ENCODE measurements at places on chromosomes 12 and 14.
A peak's percentile ranks its signal among the peaks of the same experiment; 100 is the strongest.

- no peak for DNase-seq
Observed at GRCh38 chr14:23364164-23365035, 572 bp downstream of the EFS start.

DNA sequence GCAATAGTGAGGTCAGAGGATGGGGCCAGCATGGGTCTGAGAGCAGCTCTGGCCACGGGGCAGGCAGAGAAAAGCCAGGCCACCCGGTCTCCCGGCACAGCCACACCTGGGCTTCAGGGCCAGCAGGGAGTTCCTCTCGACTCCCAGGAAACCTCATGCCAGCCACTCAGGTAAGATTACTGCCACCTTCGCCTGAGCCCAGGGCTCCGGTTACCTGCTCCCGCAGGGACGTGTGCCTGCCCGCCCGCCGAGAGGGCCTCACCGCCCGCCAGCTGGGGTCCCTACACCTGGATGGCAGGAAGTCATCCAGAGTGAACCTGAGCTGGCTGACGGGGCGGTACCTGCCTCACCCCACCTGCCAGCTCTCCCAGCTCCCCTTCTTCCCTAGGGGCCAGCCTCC is 7.3 kb downstream of the JAG2 start:
- no peak for DNase-seq

DNA sequence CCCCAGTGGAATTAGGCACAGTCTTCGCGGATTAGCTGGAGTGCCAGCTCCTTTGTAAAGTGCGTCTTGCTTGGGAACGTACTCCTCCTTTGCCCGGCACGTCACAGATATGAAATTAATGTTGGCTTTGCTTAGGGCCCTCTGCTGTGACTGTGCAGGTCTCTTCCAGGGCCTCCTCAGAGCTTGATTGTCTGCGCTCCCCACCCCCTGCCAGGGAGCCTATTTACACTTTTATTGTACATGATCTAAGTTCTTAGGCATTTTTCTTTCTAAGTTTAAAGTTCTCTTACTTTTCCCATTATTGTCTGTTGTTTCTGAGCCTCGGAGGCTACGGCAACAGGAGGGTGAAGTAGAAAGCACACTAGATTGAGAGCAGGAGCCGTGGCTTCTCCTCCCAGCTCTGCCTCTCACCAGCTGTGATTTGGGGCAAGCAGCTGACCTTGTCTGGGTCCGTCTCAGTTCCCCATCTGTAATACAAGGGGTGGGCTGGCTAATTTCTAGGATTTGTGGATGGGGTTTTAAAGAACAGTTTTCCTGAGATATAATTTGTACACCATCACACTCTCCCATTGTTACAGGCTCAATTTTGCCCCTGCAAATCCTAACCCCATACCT is 81.8 kb downstream of the TSPAN9 start:
- DNase-seq: no peak

GRCh38 chr12:13373131-13373530 is 176.6 kb downstream of the EMP1 start:
- no peak for DNase-seq

- DNase-seq: peak; percentile 13
Observed at GRCh38 chr14:53956427-53957201, at the start of gene BMP4. TSS of gene BMP4 (minus strand) at chr14:53956825. CDS start at chr14:53952222, 4,603 bp downstream.

DNA sequence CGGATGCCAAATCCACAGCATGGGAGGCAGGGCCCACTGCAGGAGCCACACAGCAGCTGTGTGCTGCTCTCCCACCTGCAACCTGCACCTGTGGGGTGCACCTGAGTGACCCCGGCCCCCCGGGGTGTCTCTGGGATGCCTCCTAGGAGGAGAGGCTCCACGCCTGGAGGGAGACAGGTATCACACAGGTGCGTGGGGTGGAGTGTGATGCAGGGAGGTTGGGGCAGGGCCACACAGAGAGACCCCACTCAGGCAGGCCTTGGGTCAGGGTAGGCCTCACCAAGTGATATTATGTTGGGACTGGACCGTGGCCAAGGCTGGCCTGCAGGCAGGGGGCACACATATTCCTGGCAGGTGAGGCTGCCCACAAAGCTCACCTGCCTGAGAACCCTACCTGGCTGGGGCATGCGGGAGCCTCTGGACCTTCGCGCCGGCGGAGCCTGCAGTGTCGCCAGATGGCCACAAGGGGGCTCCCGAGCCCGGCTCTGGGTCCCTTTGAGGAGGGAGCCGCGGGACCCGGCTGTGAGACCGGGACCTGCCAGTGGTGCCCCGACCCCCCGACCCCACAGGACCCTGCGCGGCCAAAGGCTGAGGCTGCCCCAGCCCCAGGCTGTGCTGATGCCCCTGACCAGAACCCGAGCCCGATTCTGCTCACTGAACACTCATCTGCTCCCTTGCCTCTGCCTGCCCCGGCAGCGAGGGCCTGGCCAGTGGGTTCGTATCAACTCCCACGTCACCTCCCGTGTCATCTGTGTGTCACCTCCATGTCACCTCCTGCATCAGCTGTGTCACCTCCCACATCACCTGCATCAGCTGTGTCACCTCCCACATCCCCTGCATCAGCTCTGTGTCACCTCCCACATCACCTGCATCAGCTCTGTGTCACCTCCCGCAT is 11.4 kb downstream of the TMEM121 start:
- DNase-seq: peak; percentile 80

GRCh38 chr14:73142216-73142615 is 5.9 kb downstream of the PSEN1 start:
- DNase-seq: no peak

DNA sequence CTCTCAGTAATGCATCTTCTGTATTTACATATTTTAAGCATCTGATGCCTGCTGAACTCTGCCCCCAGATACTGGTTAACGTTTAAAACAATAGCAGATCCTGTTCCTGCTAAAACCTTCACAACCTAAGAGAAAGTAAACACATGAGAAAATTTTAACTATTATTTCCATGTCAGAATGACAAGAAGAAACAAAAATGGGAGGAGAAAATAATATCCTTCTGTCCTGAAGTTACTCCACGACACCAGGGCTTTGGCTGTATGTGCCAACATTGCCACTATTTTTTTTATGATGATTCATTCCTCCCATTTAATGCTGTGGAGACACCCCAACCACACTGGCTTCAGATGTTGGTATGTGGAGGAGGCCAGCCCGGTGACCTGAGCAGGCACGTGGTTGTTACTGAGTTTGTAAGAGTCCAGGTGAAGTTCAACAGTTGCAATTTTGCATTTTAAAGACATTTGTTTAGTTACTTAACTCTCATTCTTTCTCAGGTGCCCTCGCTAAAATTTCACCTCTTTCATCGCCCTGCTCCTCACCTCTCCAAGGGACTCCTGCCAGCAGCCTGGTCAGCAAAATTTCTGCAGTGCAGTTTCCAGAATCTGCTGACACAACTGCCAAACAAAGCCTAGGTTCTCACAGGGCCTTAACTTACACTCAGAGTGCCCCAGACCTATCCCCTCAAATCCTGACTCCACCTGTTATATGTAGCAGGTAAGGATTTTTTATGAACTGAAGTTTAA is 65.5 kb upstream of the SLCO1C1 start:
- no peak for DNase-seq

DNA sequence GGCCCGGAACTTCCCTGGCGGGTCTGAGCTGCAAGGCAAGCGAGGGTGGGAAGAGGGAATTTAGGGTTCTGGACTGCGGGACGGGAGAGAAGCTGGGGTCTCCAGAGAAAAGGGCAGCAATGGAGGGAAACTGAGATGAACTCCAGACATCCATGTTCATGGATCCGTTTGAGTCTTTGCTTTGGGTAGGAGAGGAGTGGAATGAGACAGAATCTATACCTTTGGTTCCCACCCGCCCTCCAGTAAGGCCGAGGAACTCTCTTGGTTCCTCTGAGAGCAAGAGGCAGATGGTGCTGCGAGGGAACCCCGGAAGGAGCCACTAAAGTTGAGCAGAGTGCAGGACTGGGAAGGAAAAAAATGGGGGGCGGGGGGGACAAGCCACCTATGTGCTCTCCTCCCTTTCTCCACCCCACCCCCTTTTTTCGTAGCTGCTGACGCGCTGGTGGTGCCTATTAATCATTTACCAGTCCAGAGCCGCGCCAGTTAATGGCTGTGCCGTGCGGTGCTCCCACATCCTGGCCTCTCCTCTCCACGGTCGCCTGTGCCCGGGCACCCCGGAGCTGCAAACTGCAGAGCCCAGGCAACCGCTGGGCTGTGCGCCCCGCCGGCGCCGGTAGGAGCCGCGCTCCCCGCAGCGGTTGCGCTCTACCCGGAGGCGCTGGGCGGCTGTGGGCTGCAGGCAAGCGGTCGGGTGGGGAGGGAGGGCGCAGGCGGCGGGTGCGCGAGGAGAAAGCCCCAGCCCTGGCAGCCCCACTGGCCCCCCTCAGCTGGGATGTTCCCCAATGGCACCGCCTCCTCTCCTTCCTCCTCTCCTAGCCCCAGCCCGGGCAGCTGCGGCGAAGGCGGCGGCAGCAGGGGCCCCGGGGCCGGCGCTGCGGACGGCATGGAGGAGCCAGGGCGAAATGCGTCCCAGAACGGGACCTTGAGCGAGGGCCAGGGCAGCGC is 1.2 kb downstream of the SSTR1 start:
- no peak for DNase-seq

DNA sequence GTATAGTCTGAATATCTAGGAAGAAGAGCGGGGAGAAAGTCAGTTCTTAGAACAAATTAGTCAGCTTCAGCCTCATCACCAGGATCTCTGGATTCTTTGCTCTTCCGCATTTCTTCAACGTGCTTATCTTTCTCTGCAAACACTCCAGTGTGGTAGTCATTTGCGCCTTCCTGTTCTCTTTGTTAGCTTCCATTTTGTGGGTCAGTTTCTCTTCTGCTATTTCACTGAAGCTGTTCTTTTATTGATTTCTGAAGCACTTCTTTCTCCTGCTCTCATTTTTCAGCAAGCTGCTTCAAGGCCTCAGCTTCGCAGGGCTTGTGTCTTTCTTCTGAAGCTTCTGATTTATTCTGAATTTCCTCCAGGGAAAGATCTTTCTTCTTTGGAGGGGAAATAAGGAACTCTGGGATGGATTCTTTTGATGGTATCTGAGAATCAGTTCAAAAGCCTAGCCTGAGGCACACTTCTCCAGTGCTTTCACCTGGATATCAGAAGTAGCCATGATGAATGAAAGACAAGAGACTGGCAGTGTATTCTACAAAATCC is 13.5 kb downstream of the AMN1 start:
- no peak for DNase-seq

DNA sequence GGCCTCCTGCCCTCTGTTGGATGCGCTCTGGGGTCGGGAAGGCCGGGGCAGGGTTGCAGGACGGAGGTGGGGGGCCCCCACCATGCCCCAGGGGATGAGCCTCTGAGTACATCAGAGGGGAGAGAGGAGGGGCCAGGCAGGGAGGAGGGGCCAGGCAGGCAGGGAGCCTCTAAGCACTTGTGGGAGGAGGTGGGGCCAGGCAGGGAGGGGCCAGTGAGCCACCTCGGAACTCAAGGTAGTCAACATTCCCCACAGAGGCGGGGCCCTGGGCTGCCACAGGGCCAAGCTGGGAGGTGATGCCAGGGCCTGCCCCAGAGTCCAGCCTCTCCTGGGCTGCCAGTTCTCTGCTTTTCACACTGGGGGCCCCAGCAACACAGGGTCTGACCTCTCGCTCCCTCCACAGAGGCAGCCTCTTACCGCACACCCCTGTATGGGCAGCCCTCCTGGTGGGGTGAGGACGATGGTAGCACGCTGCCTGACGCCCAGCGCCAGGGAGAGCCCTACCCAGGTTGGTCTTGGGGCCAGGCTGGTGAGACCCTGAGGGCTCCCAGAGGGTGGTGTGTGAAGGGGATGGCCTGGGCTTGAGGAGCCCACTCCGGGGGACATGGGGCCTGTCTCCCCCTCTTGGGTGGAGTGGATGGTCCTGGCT is 17.4 kb downstream of the CEP170B start:
- DNase-seq: no peak

GRCh38 chr12:11745113-11745512 is 95.6 kb downstream of the ETV6 start:
- no peak for DNase-seq

DNA sequence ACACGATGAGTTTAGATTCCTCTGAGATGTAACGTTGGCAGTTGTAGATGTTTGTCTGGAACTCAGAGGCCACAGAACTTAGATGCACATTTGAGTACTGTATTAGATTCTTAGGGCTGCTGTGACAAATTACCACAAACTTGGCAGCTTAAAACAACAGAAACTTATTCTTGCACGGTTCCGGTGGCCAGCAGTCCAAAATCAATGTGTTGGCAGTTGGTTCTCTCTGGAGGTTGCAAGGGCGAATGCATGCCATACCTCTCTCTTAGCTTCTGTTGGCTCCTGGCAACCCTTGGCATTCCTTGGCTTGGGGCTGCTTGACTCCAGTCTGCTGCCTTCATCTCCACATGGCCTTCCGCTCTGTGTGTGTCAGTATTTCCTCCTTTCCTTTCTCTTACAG is 118.9 kb downstream of the C12orf75 start:
- DNase-seq: no peak

DNA sequence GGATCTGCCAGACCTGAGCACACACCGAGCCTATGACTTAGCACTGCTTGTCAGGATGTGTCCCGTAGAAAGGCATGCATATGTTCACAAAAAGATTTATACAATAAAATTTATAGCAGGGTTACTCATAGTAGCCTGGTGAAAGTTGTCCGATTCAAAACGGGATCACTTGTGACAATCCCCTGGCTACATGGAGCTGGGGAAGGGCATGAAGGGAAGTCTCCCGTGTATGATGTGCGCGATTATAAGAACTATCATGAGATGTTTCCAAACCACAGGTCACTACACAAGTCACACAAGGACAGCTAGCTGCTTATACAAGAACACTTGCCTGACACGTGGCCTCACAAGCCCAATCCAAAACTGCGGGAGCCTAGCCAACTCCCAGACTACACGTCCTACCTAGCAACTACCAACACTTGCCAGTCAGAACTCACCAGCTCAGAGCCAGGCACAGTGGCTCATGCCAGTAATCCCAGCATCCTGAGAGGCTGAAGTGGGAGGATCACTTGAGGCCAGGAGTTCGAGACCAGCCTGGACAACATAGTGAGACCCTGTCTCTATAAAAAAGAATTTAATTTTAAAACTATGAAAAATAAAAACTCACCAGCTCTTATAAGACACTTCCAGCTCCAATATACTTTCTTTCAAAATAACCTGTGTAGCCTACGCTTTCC is 7.5 kb upstream of the CDCA4 start:
- no peak for DNase-seq

- DNase-seq: no peak
Observed at GRCh38 chr12:127060933-127061332, 1206.0 kb upstream of the TMEM132C start.

- DNase-seq: no peak
Observed at GRCh38 chr12:119176267-119177055, 2.3 kb upstream of the HSPB8 start.

GRCh38 chr12:15856097-15856982 is 25.8 kb upstream of the STRAP start:
- DNase-seq: peak; percentile 41

GRCh38 chr12:102950950-102951619 is 6.4 kb upstream of the ASCL1 start:
- DNase-seq: no peak

GRCh38 chr14:24690492-24690891 is 56.5 kb upstream of the GZMB start:
- DNase-seq: peak; percentile 19

Data from activated naive CD8-positive, alpha-beta T cell treated with anti-CD3 and anti-CD28 coated beads, Interleukin-2, amount 50 U/mL, for 24 hours (primary cell).